Panc1 (cell line): ENCODE measurements at places on chromosomes 1 and 21. TPM values are rescaled to one million over a fixed set of nuclear protein-coding genes. Genes with fewer than 3 reads are reported as not detected.

CDCA8 gene
- total RNA-seq: 56.5 TPM

F3 gene
- 2.6 TPM for total RNA-seq

MATN1 gene
- 0.59 TPM for total RNA-seq

TCHHL1 gene
- not detected for total RNA-seq

NPR1 gene
- 0.36 TPM for total RNA-seq

FMO4 gene
- 0.33 TPM for total RNA-seq

TGFB2 gene
- total RNA-seq: 58.9 TPM

CDC42 gene
- 240 TPM for total RNA-seq

ATXN7L2 gene
- 4.9 TPM for total RNA-seq

TAS1R1 gene
- total RNA-seq: not detected

CACYBP gene
- total RNA-seq: 137 TPM

OR10Z1 gene
- total RNA-seq: not detected

ESPN gene
- total RNA-seq: 8.5 TPM

RAB3B gene
- total RNA-seq: 1.2 TPM

CZIB gene
- total RNA-seq: 57.2 TPM

SLC6A9 gene
- 9.2 TPM for total RNA-seq

HES5 gene
- total RNA-seq: not detected

FCER1G gene
- total RNA-seq: 0.77 TPM

DUSP10 gene
- total RNA-seq: 1.4 TPM

OPTC gene
- not detected for total RNA-seq

CFHR3 gene
- not detected for total RNA-seq

PGLYRP4 gene
- total RNA-seq: not detected

CAPN9 gene
- total RNA-seq: not detected

LIPI gene
- not detected for total RNA-seq
